ENCODE measurements at places on chromosomes 7 and 10.

DNA sequence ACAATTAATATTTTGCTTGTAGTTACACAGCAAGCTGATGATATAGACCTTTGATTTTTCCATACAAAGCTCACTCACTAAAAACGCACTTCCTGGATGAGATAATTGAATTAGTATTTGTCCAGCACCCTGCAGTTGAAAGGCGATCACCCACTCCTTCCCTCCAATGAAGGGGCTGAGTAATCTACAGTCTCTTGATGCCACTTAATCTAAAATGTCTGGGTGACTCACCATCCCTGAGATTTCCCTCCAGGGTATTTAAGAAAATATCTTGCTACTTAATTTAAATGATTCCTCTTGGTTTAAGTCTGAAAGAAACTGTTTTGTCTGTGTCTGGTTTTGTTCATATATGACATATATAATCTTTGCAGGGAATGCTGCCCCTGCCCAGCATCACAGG is 515.3 kb downstream of the GRID1 start:
- no peak for DNase-seq

GRCh38 chr10:110523736-110524135 is 26.0 kb downstream of the DUSP5 start:
- DNase-seq: no peak

DNA sequence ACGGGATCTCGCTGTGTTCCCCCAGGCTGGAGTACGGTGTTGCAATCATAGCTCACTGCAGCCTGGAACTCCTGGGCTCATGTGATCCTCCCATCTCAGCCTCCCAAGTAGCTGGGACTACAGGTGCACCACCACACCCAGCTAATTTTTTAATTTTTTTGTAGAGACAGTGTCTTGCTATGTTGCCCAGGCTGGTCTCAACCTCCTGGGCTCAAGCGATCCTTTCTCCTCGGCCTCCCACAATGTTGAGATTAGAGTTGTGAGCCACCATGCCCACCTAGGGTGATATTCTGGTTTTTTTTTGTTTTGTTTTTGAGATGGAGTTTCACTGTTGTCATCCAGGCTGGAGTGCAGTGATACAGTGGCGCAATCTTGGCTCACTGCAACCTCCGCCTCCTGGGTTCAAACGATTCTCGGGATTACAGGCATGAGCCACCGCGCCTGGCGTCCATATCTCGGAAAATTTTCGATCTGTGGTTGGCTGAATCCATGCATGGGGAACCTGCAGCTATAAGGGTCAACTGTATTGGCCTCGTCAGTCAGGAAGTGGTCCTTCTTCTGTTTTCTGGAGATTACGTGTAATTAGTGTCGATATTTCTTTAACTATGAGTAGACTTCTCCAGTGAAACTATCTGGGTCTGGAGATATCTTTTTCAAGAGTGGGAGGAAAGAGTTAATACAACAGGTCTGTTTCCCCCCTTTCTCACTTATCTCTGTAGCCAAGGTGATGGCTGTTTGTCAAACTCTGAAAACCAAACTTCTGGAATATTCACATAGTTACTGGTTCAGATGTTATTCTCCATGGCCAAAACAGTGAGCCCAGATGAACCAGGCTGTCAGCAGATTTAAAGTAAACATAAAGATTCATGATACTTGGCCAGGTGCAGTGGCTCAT is 21.0 kb upstream of the FIS1 start:
- DNase-seq: no peak

DNA sequence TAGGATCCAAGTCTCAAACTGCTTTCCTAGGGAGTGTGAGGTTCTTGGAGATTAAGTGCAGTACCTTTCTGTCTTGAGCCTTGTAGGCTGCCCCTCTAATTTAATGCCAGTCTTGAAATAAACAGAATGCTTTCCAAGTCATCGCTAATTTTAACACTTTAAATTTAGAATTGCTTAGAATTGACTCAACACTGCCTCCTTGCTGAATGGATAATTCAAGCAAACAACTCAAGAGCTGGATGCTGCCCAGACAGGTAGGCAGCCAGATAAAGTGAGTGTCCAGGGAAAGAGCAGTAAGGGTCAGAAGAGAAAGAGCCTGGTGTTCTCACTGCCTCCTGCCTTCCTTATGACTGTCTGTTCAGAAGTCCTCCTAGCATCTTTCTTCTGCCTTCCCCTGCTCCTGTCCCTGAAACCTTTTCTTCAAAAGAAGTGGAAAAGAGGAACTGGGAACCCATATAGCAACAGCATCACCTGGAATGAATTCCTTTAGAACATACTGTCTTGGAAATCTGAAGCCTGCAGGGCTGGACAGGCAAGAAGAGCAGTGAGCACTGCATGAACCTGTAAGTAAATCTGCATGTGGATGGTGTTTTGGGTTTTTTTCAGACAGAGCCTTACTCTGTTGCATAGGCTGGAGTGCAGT is 3.1 kb upstream of the GOT1 start:
- DNase-seq: no peak

DNA sequence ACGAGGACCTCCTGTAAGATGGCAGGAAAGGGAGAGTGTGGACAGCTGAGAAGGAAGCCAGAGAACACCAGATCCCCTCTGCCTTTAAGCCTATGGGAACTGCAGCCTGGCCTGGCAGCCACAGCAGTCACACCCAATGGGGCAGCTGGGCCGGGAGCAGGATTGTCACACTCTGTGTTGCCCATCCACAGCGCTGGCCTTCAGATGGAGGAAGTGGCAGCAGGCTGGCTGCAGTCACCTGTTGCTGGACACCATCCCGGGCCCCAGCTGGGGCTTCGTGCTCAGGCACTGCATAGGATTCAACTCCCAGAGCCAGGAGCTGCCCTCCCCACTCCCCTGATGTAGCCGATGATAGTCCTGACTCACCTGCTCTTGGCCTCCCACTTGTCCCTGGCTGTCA is 114.4 kb downstream of the COL13A1 start:
- DNase-seq: no peak

- no peak for DNase-seq
These were observed 36.9 kb downstream of the MLLT10 start for GRCh38 chr10:21570761-21571521.

- DNase-seq: no peak
These were observed 230.1 kb downstream of the TCERG1L start for GRCh38 chr10:131081376-131081775.

DNA sequence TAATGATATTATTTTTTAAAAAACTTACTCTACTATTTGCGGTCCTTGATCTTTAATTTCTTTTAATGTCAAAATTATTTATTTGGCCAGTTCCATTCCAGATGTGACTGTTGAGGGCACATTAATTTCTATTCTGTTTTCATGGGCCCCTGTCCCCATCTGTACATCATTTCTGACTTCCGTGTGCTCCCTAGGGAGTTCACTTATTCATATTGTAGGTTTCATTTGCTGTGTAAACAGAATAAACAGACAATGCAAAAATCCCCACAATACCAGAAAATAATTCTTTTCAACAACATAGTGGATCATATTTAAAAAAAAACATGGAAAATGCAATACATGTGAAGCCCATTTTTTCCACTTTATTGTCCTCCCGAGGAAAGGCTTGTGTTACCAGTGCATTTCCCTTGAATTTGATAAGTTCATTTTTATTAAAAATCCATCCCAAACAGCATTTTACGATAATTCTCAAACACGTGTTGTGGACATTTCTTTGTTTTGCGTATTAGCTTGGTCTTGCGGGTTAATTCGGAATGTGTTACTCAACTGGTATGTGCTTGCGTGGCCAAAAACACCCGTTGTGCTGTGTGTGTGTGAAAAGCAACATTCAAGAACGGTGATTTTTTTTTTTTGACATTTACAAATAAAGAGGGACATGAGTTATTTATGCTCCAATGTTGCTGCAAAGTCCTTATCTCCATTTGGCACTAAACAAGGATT is 138.4 kb downstream of the MGMT start:
- DNase-seq: no peak

GRCh38 chr10:27449571-27449970 is 54.5 kb upstream of the RAB18 start:
- no peak for DNase-seq

GRCh38 chr7:157097569-157097968 is 41.2 kb upstream of the UBE3C start:
- no peak for DNase-seq

DNA sequence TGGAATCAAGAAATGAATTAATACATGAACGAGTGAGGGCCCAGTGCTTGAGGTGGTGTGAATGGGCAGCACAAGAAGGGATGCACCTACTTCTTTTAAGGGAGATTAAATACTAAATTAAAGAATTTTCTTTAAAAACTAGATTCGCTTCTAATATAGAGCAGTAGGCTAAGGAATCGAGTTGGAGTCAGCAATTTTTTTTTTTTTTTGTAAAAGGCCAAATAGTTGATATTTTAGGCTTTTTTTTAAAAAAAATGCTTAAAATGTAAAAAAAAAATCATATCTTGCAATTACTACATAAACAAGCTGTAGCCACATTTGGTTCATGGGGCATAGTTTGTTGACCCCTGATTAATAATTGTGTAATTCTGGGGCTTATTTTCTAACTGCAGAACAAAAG is 31.9 kb downstream of the A1CF start:
- DNase-seq: no peak

DNA sequence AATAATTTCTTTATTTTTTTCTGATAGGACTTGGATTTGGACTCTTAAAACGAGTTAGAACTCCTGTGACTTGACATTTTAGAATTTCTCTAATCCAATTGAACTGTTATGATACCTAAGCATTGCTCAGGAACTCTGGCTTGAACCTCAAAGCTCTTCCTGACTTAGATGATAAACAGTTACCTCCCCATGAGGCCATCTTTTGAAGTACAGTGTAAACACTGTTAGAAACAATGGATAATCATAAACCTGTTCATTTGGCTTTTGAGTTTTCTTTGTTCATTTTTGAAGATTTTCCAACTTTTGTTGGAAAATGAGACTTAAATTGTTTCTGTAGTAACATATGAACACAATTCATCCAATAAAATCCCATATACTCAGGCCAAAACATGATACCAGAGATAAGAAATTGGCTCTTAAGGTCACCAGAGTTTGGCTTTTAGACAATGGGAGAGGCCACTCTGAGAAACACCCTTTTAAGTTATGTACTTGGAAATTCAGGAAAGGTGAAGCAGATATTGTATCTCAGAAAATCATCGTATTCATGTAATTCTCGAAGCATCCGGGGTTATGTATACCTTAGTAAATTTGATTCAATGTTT is 59.6 kb downstream of the RUNDC3B start:
- no peak for DNase-seq

DNA sequence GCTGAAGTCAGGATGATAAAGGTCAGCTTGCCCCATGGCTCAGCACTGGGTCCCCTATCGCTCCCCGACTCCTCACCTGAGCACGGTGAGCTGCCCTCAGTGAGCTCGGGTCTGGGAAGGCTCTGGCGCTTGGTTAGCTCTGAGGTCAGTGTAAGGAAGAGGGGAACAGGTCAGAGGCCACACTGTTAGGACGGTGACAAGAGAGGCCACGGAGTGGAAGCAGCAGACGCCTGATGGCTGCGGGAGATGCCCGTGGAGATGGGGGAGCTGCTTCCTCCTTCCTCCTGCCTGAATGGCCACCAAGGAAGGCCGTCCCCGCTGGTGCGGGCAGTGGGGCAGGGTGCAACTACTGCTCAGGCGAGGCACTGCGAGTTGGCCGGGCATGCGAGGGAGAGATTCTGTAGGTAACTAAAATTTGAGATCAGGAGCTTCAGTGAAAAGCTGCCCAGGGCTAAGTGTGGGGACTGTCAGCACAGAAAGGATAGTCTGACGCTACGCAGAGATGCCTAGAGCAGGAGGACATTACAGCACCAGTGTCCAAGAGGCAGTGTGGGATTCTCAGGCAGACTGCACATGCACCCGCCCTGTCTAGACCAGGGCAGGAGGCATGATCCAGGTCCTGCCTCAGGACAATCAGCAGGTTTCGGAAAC is 231.3 kb upstream of the GRB10 start:
- DNase-seq: no peak

DNA sequence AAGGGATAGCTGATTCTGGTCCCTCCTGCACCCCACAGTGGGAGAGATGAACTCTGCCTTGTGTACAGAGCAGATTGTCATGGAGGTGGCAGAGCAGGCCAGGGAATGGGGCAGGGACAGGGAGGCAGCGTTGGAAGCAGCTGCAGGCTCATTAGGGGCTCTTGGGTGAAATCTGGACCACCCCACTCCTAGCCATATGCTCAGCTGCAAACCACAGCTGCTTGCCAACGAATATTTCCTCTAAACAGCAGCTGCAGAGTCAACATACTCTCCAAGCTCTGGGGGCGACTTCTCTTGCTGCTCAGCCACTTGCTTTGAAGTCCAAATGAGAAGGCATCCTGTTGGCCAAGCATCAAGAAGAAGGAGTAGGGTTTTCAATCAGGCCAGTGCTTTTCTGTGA is 302.3 kb upstream of the AUTS2 start:
- no peak for DNase-seq

DNA sequence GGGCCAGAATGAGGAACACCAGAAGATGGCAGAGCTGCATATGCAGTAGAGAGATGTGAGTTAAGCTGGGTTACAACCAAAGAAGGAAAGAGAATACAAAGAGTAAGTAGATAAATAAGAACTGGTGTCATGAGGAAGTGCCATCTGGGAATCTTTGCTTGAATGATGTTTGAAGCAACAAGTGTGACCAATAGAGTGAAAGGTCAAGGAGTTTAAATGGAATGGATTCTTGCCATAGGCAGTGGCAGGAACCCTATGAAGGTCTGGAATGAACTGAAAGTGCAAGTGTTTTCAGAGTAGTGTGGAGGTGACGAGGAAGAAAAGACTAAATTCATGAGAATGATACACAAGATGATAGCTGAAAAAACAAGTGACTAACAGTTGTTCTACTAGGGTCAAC is 21.6 kb downstream of the MEST start:
- no peak for DNase-seq

DNA sequence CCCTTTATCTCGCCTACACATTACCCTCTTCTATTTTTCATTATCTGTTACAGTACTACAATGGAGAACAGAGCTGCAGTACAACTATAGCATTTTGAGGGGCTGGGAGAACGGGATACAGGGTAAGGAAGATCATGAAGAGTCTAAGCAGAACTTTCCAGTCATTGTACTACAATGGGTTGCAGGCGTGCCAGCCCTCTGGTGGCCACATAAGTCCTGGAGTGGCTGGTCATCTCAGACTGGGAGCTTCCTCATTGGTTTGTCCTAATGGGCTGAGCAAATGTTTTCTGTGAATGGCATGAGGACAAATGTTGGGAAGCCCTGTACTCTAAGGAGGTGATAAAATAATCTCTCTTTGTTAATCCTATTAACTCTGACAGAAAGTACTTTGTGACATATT is 33.0 kb downstream of the TMEM106B start:
- no peak for DNase-seq

DNA sequence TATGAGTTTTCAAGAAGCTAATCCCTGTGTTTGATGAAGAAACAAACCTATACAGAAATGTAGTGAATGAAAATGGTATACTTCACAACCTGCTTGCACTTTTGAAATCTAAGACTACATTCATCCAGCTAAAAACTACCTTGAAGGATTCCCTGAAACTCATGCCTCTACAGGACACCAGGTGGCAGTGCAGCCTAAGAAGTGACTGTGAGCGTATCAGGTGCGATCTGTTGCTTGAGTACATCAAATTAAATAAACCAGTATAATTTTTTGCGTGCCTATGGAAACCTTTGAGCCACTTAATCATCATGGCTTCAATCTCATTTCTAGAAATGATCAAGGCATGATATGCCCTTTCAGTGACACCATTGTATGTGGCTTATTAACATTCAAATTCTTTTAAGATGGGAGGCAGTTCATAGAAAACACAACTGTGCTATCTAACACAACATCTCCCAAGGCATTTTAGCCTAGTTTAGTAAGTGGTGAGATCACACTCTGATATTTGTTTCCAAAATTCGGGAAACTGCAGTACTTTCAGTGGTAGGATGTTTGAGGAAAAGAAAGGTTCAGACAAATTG is 57.4 kb downstream of the PPP1R17 start:
- DNase-seq: no peak

GRCh38 chr10:38072552-38072951 is 21.6 kb upstream of the ZNF37A start:
- DNase-seq: no peak
